CD4-positive, CD25-positive, alpha-beta regulatory T cell (primary cell): ENCODE measurements at places on chromosomes 13 and 19.

- DNase-seq, result no peak
These were observed 60.3 kb downstream of the SLC7A9 start for GRCh38 chr19:32809254-32809653.

- DNase-seq, result no peak
These were observed 539.7 kb downstream of the RFC3 start for GRCh38 chr13:34357435-34358232.

DNA sequence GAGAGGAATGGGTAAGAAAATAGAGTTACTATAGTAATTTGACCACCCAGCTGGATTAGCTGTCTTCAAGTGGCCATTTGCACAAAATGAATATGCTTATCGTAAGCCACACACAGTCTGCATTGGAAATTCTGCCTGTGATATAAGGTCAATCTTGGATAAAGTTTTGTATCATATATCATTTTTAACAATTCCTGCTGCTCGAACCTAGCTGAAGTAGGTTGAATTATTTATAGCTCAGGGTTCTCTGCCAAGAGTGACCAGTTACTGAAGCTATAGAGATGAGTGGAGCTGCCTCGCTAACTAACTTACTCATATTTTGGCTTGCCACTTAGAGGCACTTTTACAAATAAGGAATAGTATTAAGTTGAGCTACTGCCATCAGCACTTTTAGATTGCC is 220.9 kb downstream of the RGCC start:
- no peak for DNase-seq

GRCh38 chr13:93290503-93290902 is 63.9 kb downstream of the GPC6 start:
- no peak for DNase-seq

GRCh38 chr19:14156122-14156521 is 19.7 kb upstream of the ASF1B start:
- DNase-seq, result no peak

DNA sequence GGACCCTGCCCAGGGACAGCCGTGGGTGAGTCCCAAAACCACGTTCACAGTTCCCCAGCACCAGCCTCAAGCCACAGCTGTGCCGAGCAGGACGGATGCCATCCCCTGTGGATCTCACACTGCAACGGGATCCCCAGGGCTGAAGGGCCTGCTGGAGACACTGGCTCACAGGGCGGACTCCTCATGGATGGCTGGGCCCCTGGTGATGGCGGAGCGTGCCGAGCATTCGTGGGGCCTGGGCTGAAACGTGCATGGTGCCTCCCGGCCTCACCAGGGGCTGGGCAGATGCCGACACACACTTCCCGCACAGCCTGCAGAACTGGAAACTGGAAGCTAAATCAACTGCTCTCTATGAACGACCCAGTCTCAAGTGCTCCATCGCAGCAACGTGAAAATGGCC is 9.6 kb downstream of the RNF126 start:
- DNase-seq, result no peak

GRCh38 chr13:46345398-46345797 is 41.7 kb downstream of the RUBCNL start:
- DNase-seq, result no peak

DNA sequence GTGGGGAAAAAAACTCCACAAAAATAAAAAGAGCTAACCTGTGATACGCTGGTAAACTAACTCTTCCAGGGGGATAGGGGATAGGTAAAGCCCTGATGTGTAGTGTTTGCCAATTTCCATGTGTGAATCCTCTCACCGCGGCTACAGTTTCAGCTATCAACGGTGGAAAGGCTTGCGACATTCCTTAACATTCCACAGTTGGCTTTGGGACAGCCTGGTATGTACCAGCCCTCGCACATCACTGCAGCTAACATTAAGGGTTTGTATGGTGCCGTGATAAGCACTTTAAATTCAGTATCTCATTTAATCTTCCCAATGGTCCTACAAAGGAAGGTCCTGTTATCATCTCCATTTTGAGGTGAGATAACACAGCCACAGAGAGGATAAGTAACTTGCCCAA is 112.4 kb downstream of the KATNAL1 start:
- no peak for DNase-seq

GRCh38 chr13:61170856-61171255 is 244.8 kb downstream of the PCDH20 start:
- no peak for DNase-seq

DNA sequence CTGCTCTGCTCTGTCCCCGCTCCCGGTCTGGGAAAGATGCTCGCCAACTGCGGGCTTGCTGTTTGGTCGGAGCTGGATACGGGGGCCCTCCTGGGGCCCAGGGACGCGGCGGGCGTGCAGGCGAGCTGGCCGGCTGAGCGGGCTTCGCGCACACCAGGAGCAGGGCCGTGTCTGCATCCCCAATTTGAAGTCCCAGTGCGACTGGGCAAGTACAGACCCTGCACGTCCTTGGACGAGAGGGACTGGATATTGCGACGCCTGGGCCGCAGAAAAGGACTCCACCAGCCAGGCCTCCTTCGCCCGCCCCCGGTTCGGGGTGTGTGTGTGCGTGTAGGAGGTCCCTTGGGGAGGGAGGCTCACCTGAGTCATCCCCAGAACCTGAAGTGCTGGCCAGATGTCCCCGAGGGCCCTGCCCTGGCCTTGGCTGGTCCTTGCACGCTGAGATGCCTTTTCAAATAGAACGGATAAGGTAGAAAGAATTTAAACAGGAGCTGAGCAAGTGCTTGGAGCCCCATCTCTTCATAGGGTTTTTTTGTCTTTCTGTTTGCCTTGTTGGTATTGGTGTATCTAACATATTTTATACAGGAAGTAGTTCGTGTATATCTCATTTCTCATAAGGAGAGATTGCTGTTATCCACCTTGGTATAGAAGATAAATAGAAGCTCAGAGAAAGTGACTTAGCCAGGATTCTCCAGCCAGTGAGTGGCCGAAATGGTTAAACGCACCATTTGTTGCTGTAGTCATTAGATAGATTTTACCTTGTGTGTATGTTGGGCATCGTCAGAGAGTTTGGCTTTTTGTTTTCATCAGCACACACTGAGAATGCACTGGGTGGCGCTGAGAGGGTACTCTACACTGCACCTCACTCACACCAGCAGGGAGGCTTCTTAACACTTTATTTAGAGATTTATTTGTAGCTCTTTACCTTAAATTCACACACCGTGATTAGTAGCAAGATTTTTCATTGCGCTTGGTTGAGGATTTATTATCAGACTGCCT is 1.1 kb downstream of the NAXD start:
- peak; percentile 24 for DNase-seq

- DNase-seq, result no peak
These were observed 1575.1 kb upstream of the SLC10A2 start for GRCh38 chr13:104641309-104641708.

DNA sequence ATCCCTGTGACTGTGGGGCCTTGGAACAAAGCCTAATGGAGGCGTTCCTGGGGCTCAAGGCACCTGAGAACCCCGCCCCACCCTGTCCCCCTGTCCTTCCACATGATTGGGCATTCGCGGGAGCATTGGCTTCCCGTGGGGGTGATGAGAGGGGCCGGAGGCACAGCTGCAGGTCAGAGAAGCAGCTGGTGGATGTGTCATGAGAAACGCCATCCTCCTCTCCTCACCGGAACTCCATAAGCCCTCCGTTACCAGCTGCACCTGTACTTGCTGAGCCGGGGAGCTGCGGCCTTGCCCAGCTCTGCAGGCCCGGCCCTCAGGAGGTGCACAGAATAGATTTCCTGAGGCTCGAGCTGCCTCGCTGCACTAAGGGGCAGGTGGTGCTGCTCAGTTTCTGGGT is 42.0 kb downstream of the CAPN12 start:
- no peak for DNase-seq

- no peak for DNase-seq
These were observed 17.4 kb downstream of the UFM1 start for GRCh38 chr13:38366954-38367645.

DNA sequence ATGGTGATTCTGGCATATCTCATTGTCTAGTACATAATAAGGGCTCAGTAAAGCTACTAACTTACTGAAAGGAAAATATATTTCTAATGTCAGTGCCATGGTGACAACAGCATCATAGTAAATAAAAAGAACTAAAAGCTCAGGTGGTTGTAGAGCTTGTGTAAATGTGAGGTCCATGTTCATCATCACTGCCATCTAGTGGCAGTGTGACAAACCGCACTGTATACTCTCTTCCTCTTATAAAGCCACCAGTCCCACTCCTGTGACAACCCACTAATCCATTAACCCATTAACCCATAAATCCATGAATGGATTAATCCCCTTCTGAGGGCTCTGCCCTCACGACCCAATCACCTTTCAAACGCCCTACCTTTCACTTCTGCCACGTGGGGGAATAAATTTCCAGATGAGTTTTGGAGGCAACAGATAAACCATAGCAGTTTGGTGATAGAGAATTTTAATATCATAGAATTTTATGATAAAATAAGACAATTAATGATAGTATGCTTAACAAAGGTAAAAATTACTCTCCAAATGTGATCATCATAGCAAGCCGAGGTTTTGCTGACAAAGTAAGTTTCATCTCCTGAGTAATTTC is 160.4 kb upstream of the SGCG start:
- DNase-seq, result peak; percentile 57

DNA sequence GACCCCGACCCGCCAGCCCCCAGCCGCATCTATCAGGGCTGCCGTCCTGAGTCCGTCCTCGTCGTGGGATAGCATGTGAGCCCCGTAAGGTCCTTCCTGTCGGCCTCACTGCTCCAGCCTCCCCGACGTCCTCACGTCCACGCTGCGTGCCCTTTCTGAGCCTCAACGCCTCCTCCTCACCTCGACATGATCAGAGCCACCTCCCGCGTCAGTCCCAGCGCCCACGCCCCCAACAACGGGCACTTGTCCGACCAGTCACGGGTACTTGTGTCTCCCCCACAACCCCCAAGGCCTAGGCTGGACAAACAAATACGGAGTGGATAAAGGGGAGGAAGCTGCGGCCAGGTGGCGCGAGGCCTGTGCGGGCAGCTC is 665 bp downstream of the ZNF497 start:
- peak; percentile 19 for DNase-seq

DNA sequence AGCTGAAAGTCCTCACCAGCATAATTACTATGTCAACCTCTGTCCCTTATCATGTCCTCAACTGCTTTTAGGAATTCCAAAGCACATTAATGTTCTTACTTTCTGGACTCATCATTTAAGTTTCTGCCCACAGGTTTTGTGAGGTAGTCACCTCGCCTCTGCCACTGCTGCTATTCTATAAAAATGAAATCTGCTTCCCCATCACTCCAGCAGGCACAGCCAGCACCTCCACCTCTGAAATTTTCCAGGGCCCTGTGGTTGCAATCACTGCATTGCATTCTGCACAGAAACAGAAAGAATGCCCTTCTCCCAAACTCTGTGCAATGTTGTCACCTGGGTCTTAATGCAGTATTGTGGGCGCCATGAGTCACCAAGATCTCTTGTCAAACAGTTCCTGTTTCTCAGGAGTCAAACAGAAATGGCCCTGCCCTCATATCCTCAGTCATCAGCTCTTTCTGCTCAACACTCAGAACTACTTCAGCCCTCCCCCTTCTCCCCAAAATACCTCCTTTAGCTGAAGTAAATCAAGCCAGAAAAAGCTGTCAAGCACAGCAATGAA is 529.2 kb upstream of the NBEA start:
- no peak for DNase-seq

- DNase-seq, result no peak
These were observed 86.5 kb upstream of the FBXL3 start for GRCh38 chr13:77113496-77113895.

DNA sequence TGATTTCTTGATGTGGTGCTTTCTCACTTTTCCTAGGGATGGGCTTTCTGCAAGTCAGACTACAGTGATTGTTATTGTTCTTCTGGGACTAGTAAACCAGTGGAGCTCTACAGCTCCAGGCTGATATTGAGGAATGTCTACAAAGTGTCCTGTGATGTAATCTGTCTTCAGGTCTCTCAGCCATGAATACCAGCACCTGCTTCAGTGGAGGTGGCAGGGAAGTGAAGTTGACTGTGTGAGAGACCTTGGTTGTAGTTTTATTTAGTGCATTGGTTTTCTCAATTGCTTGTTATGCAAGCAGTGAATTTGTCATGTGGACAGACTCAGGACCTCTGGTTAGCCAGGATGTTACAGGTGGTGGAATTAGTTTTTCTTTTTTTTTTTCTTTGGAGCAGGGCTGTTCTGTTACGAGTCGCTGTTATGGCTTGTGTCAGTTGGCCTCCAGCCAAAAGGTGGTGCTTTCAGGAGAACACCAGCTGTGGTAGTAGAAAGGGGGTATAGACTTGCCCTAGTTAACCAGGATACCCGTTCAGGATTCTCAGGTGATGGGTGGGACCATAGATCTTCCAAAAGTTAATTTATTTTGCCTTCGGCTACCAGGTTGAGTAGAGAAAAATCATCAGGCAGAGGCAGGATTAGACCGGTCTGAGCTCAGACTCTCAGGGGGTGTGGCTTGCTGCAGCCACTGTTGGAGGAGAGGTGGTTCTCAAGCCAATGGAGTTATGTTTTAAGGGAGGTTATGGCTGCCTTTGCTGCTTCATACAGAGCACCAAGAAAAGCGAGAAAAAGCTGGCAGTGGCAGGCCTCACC is 11.9 kb upstream of the ZNF675 start:
- DNase-seq, result no peak

DNA sequence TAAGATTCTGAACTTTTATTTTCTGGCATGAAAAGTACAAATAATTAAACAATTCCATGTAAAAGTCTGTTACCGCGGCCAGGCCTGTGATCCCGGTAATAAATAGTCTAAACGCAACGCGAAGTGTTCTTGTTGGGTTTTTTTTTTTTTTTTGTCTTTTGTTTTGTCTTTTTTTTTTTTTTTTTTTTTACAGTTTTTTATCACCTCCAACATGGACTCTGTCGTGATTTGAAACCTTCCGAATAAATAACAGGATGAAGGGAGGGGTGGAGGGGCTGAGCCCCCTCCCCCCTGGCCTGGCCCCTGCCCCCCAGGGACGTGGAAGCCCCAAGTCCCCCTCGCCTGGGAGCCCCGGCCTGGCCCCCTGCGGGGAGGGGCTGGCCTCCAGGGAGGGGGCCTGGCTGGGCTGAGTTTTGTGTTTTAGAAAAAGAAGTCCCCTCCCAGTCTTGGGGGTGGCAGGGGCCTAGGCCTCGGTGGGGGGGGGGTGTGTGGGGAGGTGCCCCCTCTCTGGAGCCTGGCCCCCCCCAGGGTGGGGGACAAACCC is 16.0 kb downstream of the PRKCSH start:
- no peak for DNase-seq

GRCh38 chr13:95485045-95485517 is 67.4 kb upstream of the CLDN10 start:
- no peak for DNase-seq

- DNase-seq, result no peak
These were observed 540.5 kb downstream of the PCDH9 start for GRCh38 chr13:66689628-66690027.
